GF-D8 (cell line): ENCODE measurements at places on chromosomes 6 and 20.

DNA sequence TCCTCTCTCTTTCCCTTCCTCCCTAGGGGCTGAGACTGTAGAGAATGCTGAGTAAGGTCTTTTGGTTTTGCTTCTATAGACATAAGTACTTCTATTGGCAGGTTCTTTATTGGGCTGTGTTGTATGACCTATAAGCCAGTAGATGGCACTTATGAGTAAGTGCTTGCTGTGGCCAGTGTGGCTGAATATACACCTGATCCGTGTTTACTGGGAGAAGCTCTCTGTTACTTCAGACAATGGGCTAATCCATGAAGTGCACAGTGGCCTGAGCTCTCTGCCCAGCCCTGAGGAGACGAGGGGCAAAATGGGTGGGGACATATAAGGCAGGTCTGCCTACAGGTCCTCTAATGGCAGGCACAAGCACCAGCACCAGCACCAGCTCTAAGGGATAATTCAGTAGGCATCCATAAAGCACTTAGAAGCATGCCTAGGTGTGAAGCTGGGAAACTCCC, 610.3 kb downstream of the RNF144B start:
- peak; percentile 5 for DNase-seq

DNA sequence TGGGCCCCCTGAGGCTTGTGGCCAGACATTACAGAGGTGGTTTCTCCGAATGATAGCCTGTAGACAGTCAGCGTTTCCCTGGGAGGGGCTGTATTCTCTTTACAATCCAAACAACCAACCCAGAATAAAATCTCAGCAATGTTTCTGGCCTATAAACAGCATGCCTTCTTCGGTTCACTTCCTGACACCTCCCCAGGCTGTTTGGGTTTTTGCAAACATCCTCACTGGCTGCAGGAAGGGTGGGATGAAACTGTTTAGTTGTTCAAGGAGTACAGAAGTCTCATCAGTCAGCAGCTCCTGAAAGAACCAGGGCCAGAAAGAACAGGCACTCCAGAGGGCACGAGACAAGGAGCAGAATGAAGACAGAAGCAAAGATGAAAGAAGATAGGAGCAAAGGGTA, 350.0 kb downstream of the QKI start:
- DNase-seq = no peak

GRCh38 chr6:99559057-99559456, 9.4 kb downstream of the CCNC start:
- DNase-seq = peak; percentile 22

- no peak for DNase-seq
Observed at GRCh38 chr6:73391675-73392074, 3.0 kb upstream of the DDX43 start.

GRCh38 chr6:165825256-165825815, 162.3 kb upstream of the PDE10A start:
- no peak for DNase-seq

- no peak for DNase-seq
Observed at GRCh38 chr6:143562143-143562542, 50.6 kb upstream of the FUCA2 start.

- DNase-seq = no peak
Observed at GRCh38 chr6:3612341-3613041, 139.0 kb downstream of the PXDC1 start.

DNA sequence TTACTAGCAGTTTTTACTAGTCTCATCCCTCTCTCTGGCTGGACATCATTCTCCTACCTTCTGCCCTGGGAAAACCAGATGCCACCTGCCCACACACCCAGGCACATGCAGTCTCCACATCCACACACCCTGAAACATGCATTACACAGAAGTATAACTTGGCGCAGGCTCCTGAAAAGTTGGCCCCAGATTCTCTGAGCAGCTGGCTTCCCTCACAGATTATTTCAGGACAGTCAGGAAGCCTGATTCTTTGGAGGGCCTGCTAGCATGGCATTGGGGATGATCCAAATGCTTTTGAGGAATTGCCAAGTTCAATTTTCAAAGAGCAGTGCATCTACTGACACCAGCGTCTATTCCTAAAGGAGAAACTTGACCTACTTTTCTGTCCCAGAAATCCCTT, 27.8 kb upstream of the KIF16B start:
- no peak for DNase-seq

- DNase-seq = no peak
Observed at GRCh38 chr6:31727034-31727716, 1.9 kb downstream of the DDAH2 start.
